ENCODE measurements at places on chromosomes 2 and 18.

- DNase-seq: no peak
These were observed 601 bp downstream of the PROKR1 start for GRCh38 chr2:68643874-68644485.

- no peak for DNase-seq
These were observed 10.5 kb downstream of the SLC66A2 start for GRCh38 chr18:79940814-79941472.

DNA sequence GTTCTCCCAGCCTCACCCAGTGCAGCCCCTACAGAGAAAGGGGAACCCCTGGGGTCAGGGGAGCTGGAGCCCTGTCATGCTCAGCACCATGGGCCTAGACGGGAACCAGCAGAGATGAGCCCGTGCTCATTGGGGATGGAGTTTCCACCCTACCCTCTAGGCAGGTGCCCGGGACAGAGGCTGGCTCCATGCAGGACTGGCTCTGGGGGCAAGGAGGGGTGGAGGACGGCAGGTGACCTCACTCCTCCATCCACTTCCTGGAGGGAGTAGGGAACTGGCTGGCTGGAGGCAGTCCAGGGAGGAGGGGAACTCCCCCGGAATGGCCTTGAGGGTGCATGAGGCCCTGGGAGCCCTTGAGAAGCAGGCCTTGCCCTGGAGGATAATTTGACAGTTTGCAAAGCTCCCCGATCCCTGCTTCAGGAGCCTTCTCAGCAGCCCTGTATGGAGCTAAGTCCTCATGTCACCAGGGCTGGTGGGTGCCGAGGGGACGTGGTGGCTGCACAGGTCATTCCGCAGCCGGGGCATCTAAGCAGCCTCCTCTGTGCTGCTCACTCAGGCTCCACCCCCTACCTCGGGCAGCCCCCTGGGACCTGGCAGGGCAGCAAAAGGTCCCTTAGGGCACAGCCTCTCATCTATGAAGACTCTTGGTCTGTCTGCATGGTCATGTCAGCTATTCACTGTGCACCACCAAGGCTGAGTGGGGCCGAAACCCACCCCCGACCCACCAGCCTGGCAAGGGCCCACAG is 2.1 kb downstream of the NEURL3 start:
- DNase-seq: no peak

GRCh38 chr2:68151037-68151436 is 6.7 kb upstream of the PNO1 start:
- DNase-seq: no peak

DNA sequence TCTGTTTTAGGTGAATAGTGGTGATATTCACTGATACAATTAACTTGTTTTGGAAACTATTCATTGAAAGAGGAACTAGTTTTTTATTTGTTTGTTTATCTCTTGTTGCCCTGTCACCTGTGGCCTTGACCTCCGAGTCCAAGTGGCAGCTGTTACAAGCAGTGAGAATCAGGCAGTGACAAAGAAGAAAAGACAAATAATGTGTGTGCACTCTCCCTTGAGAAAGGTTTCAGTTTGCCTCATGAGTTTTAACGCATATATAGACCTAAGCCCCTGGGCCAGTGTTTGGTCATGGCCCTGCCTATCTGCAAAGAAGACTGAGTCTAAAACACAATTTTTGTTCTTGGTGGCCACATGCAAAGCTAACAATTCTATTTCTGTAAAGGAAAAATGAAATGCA is 15.3 kb downstream of the KYNU start:
- no peak for DNase-seq

DNA sequence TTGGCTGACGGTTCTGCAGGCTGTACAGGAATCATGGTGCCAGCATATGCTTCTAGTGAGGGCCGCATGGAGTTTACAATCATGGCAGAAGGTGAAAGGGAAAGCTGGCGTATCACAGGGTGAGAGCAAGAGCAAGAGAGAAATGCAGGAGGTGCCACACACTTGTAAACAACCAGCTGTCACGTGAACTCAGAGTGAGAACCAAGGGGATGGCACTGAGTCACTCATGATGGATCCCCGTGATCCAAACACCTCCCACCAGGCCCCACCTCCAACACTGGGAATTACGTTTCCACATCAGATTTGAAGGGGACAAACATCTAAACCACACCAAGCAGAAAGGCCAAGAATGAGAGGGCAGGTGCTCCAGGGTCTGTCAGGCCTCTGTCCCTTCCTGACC is 185.0 kb upstream of the PID1 start:
- DNase-seq: no peak
